ENCODE measurements at places on chromosomes 2 and 18.

DNA sequence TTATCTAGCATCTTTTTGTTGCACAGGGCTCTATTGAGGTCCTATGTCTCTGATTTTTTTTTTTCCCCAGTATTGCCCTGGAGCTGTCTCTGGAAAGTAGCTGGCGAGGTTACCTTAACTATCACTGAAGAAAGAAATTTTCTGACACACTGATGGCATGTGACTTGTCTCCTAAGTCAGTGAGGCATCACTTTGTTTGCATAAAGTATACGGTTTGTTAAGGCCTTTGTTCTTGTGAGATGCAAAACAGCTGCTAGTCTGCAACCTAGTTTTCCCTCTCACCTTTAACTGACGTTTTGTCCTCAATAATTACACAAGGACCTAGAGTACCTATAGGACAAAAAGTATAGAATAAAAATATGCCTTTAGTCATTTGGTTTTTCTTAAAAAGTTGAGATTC is 41.8 kb downstream of the UBXN4 start:
- no peak for DNase-seq

DNA sequence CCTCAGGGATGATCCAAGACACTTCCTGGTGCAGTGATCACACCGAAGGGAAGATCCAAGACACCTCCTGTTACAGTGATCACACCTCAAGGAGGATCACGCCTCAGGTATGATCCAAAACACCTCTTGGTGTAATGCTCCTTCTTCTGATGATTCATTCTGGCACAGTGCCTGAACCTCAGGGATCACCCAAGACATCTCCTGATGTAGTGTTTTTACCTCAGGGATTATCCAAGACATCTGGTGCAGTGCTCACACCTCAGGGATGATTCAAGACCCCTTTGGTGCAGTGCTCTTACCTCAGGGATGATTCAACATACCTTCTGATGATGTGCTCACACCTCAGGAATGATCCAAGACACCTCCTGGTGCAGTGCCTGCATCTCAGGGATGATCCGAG is 124.4 kb downstream of the ASB1 start:
- no peak for DNase-seq

- DNase-seq: no peak
Measured at GRCh38 chr2:178484245-178485041, 4.2 kb downstream of the PLEKHA3 start.

GRCh38 chr2:28300485-28301341 is 91.9 kb upstream of the FOSL2 start:
- DNase-seq: no peak

DNA sequence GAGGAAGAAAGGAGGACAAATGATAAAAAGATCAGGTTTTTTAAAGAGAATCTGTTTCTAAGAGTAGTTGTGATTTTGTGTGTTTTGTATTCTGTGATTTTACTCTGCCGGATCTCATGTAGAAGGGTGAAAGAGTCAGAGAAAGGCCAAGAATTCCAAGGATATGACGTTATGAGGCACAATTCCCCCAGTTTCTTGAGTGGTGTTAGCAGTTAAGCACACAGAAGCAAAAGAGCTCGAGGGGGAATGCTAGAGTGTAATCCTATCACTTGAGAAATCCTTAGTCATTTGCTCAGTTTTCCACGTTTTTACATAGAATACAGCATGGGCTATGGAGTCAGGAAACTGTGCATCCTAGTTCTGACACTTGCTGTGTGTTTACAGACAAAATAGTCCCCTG is 34.8 kb downstream of the METTL4 start:
- DNase-seq: no peak

- no peak for DNase-seq
Measured at GRCh38 chr18:26466026-26466425, 82.3 kb downstream of the KCTD1 start.

- DNase-seq: no peak
Measured at GRCh38 chr2:236302555-236302954, 38.3 kb upstream of the ASB18 start.

- DNase-seq: no peak
Measured at GRCh38 chr2:120832296-120833070, 96.8 kb downstream of the GLI2 start.

DNA sequence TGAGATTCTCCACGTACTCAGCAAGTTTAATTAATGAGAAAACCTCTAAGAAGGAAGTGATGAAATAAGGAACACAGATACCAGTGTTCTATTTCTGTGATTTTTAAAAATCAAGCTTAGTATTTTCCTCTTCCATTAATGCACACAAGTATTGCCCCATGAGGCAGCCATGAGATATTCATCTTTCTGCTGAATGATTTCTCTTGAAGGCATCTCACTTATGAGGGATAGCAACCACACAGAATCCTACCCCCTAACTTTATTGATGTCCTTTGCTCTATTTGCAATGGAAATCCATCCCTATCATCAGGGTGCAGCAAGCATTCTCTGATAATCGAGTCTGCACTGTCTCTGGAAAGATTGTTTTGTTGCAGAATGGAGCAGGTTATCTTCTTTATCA is 244.1 kb upstream of the NRP2 start:
- no peak for DNase-seq

DNA sequence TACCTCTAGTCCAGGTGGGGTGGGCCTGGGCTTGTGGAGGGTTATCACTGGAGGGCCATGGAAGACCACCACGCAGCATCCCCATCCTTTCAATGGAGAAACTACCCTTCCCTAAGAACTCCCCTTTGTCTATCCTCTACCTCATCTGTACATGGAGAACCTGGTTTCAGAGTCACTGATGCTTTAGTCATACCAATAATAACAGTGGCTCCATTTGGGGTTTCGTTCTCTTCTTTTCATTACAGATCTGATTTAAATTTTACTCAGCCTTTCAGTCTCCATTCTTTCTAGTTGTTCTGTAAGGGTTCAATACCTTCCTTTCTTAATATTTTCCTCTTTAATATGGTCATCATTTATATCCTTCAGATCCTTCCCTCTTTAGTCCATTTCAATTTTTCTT is 54.6 kb upstream of the ZFP36L2 start:
- no peak for DNase-seq

- no peak for DNase-seq
Measured at GRCh38 chr2:23482188-23482587, 97.2 kb downstream of the KLHL29 start.
